ENCODE measurements at places on chromosomes 4 and X.

- H3K4me1 ChIP-seq, result peaks cover 14% of the 10 kb centered on the region
- no peak overlapping the region for H3K4me3 ChIP-seq
- peak; percentile 1 for DNase-seq
- no peaks in the 10 kb centered on the region for H3K27me3 ChIP-seq
- peaks cover 17% of the 10 kb centered on the region for H3K36me3 ChIP-seq
Measured at GRCh38 chrX:130028196-130028595, 45.8 kb downstream of the BCORL1 start.

DNA sequence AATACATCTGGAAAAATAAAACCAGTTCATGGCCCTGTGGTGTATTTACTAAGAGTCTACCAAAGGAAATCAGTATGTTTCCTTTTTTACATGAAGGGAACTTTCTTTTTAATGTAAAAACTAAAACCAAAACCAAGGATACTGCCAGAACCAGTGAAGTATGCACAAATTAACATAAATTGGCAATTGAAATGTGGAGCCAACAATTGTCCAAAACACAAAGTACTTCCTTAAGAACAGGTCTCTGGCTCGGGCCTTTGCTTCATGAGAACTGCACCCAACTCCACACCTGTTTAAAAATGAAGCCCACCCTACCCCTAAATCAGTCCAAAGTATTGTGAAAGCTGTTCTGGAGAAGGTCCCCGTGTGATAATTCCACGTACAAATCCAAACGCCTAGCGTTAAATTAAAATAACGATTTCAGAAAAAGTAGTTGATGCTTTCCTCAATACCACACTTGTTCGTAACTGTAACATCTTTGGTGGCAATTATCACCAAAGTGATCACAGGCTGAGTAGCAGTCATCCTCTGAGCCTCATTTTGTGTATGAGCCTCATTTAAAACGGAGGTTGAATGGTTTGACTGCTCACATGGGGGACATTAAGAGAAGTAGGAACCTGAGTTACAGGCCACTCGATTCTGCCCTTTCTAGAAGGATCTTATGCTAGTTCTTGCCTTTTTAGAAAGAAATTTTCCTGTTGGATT lies 93.0 kb downstream of the GEMIN8 start:
- H3K4me3 ChIP-seq, result no peak overlapping the region
- DNase-seq, result no peak
- H3K27ac ChIP-seq, result no peak overlapping the region
- H3K27me3 ChIP-seq, result peaks cover 21% of the 10 kb centered on the region

DNA sequence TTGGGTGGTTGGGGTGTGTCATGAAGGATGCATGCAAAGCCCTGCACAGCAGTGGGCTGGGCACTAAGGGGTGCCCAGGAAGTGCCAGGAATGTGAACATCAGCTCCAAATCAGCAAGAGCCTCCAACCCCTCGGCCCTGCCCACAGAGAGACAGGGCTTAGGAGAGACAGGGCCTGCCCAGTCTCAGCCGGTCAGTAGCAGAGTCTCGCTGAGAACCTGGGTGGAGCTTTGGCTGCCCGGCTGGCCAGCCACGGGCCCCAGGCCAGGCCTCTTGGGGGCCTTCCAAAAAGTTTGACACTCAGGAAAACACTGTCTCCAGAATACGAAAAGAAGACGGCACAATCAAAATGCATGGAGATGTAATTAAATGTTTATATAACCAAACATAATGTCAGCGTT lies 4.3 kb upstream of the MXD4 start:
- H3K4me1 ChIP-seq, result no peaks in the 10 kb centered on the region
- no peaks in the 10 kb centered on the region for H3K27me3 ChIP-seq
- no peak overlapping the region for H3K4me3 ChIP-seq
- no peak overlapping the region for H3K27ac ChIP-seq

DNA sequence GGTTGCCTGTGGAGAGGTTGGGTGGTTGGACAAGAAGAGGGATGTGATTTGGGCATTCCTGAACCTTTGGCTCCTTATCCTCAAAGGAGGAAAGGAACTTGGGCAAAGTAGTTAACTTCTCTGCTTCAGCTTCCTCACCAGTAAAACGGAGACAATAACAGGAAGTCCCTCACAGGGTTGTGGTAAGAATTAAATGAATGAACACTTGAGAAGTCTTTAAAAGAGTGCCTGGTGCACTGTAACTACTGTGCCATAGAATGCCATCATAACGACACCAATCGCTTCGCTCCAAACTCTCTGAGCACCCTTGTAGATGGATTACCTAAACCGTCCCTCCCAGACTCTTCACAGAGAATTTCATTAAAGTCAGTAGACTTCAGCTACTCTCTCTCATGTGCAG lies 10.5 kb downstream of the ZCCHC18 start:
- peaks cover 25% of the 10 kb centered on the region for H3K4me1 ChIP-seq
- no peak overlapping the region for H3K4me3 ChIP-seq
- no peaks in the 10 kb centered on the region for H3K36me3 ChIP-seq
- DNase-seq, result no peak

DNA sequence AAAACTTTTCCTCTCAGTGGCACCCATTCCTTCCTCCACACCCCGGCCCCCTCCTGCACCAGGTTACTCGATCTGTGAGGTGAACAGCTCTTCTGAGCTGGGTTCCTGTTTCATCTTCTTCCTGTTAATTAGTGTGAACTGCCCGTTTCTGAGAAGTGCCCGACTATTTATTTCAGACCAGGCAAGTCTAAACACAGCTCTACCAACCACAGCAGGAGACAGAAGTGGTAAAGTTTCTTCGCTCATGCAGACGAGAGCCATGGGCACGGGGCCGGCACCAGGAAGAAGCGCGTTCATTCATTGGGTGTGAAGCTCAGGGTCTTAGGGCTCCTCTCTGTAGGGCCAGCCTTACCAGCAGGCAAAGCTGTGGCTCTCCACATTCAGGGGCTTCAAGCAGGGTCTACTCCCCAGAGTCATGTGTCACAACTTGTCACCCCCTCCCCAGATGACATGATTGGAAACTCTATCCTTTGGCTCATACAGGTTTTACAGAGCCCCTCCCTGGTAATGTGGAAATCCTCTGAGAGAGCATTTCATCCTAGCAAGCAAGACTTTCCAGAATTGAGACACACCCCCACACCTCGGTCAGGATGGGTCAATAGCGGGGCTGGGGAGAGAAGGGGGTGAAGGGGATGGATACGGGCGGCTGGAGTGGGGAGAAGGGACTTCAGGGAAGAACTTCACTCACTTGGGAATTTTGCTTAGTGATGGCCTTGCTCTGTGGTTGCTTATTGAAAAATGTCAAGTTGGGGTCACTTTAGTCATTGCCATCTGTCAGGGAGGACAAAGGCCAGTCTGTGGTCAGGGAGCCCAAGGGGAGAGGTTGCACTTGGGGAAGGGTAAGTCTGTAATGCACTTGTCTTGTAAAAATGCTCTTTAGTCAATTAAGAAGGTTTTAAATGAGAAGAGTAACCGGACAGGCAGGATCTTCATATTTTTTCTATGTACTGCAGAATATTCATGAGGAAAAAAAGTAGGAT lies 121.6 kb upstream of the TRIM2 start:
- no peaks in the 10 kb centered on the region for H3K36me3 ChIP-seq
- H3K27me3 ChIP-seq, result peaks cover 28% of the 10 kb centered on the region
- no peak overlapping the region for H3K4me3 ChIP-seq
- H3K27ac ChIP-seq, result no peak overlapping the region
- DNase-seq, result no peak

GRCh38 chr4:5906191-5906590 lies 13.3 kb upstream of the CRMP1 start:
- no peak overlapping the region for H3K27ac ChIP-seq
- H3K4me1 ChIP-seq, result no peaks in the 10 kb centered on the region
- peaks cover 7% of the 10 kb centered on the region for H3K27me3 ChIP-seq
- no peak for DNase-seq
- H3K36me3 ChIP-seq, result no peaks in the 10 kb centered on the region

- no peaks in the 10 kb centered on the region for H3K36me3 ChIP-seq
- no peak overlapping the region for H3K27ac ChIP-seq
- DNase-seq, result no peak
- no peaks in the 10 kb centered on the region for H3K4me1 ChIP-seq
- no peaks in the 10 kb centered on the region for H3K27me3 ChIP-seq
Measured at GRCh38 chrX:93594780-93595179, 78.6 kb downstream of the NAP1L3 start.

DNA sequence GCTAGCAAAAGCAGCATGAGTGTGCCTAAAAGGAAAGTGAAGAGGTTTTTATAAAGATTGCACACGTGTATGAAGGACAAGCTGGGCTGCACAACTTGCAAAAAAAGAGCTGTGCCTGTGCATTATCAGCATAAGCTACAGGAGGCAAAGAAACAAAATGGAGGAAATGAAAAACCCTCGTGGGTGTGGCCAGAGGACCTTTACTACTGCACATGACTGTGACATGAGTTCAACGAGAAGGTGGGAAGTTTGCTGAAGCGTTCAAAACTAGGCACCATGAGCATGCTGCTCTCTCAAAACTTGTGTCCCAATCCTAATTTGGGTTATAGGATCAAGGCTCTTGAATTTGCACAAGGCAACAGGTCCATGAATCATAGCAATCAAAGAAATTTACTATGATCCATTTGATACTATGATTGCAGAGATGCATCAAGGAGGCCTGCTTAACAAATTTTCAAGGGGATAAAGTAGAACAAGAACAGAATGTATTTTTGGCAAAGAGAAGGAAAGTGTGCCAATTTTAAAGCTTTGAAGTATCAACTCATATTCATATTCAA lies 38.1 kb upstream of the CXorf38 start:
- peaks cover 14% of the 10 kb centered on the region for H3K4me1 ChIP-seq
- no peaks in the 10 kb centered on the region for H3K27me3 ChIP-seq
- H3K4me3 ChIP-seq, result no peak overlapping the region
- H3K36me3 ChIP-seq, result peaks cover 17% of the 10 kb centered on the region
- H3K27ac ChIP-seq, result no peak overlapping the region
- DNase-seq, result no peak

DNA sequence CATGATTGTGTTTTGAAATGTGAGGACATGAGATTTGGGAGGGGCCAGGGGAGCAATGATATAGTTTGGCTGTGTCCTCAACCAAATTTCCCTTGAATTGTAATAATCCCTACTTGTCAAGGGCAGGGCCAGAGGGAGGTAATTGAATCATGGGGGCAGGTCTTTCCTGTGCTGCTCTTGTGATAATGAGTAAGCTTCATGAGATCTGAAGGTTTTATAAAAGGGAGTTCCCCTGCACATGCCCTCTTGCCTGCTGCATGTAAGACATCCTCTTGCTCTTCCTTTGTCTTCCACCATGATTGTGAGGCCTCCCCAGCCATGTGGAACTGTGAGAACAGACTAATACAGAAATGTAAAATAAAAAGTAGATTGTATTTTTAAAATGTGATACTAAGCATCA lies 1294.9 kb downstream of the ADGRL3 start:
- H3K36me3 ChIP-seq, result no peaks in the 10 kb centered on the region
- no peaks in the 10 kb centered on the region for H3K4me1 ChIP-seq
- no peaks in the 10 kb centered on the region for H3K27me3 ChIP-seq
- no peak overlapping the region for H3K4me3 ChIP-seq
- DNase-seq, result no peak

DNA sequence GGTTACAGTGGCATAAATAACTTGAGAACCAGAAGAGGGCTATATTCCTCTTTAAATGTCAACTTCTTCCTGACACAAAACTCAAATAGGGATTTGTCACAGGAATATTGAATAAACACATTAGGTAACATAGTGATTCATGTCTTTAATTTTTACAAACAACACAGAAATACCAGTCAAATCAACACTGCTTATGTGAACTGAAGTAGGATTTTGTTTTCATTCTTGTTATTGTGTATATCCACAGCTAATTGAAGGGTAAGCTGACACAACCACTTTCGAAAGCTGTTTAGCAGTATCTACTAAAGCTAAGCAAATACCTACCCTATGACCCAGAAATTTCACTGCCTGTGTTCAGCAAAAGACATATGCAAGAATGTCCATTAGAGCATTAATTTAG lies 120.4 kb upstream of the EOLA2 start:
- no peaks in the 10 kb centered on the region for H3K36me3 ChIP-seq
- H3K27me3 ChIP-seq, result peaks cover 11% of the 10 kb centered on the region
- no peak overlapping the region for H3K27ac ChIP-seq
- no peak overlapping the region for H3K4me3 ChIP-seq
- DNase-seq, result no peak

- H3K4me3 ChIP-seq, result no peak overlapping the region
- no peak overlapping the region for H3K27ac ChIP-seq
- no peaks in the 10 kb centered on the region for H3K36me3 ChIP-seq
- no peaks in the 10 kb centered on the region for H3K4me1 ChIP-seq
Measured at GRCh38 chrX:20968996-20969395, 405.2 kb upstream of the CNKSR2 start.

- peak overlapping the region; percentile 58 for H3K27ac ChIP-seq
- no peaks in the 10 kb centered on the region for H3K27me3 ChIP-seq
- H3K36me3 ChIP-seq, result peaks cover 51% of the 10 kb centered on the region
- no peak for DNase-seq
- H3K4me3 ChIP-seq, result peak overlapping the region; percentile 84
Measured at GRCh38 chr4:108159845-108160244, 8.9 kb downstream of the LEF1 start.

DNA sequence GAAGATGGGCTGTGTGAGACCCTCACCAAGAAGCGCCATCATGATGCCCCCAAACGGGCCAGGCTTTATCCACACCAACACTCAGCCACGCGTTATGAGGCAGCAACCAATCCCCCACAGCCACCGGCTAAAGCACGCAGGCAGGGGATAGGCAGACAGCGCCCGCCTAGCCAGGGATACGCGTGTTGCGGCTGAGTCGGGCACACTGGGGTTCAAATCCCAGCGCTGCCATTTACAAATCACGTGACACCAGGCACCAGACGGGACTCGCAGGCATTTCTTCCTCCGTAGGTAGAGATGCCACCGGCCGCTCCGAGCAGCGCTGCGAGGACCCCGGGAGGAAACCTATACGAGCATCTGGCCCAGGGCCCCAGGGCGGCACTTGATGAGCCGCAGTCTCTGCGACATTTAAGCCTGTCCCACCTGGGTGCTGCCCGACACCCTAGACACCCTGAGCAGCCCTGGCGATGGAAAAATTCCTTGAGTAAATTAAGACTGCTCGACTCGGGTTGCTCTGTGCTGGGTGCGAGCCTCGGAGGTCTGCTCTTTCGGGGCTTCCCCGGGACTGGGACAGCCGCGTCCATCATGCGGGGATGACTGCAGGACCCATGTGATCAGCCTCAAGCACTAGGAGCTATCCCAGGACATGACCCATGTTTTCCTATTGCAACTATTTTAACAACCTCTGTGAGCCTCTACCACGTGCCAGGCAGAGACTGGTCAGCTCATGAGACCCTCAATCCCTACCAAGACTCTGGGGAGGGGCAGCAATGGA lies 6.3 kb downstream of the ABLIM2 start:
- no peak overlapping the region for H3K4me3 ChIP-seq
- H3K36me3 ChIP-seq, result no peaks in the 10 kb centered on the region

DNA sequence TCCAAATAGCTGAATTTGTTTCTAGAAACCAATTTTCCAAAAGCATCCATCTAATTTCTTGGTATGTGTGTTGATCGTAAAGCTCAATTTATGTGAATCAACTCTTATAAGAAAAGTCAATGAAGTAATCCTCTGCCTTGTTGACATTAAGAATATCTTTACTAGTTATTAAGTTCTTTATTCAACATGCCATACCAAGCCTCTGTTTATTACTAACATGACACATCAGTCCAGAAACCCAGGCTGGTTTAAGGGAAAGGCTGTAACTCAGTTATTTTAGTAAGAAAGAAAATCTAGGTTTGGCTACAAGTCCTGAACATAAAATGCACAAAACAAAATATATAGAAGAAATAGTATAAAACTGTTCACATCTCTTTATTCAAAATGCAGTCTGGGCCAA lies 48.0 kb downstream of the KLHL34 start:
- no peaks in the 10 kb centered on the region for H3K27me3 ChIP-seq
- H3K4me3 ChIP-seq, result no peak overlapping the region
